ENCODE measurements at places on chromosomes 6 and 20.

GRCh38 chr20:46990596-46991104 lies 96.0 kb downstream of the EYA2 start:
- H3K27me3 ChIP-seq = no peaks in the 10 kb centered on the region
- no peak for DNase-seq
- H3K27ac ChIP-seq = no peak overlapping the region

- H3K36me3 ChIP-seq = no peaks in the 10 kb centered on the region
- H3K4me1 ChIP-seq = no peaks in the 10 kb centered on the region
- H3K4me3 ChIP-seq = no peak overlapping the region
Observed at GRCh38 chr6:41570259-41570615, 24.1 kb downstream of the FOXP4 start.

DNA sequence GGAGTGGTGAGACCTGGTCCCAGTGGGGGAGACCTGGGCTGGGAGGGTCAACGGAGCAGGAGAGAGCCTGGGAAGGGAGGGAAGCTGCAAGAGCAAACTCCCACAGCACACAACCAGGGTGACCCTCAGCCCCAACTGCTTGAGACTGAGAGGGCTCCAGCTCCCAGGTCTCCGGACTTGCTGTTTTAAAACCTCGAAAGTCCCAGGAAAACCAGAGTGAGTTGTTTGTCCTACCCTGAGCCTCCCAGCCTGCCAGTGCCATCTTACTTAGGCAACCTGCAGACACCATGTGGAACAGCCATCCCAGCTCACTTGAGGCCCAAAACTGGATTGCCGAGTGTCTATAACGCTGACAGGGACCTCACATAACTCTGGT lies 4.8 kb upstream of the NTSR1 start:
- no peak overlapping the region for H3K27ac ChIP-seq
- H3K4me3 ChIP-seq = no peak overlapping the region
- no peaks in the 10 kb centered on the region for H3K27me3 ChIP-seq
- no peaks in the 10 kb centered on the region for H3K36me3 ChIP-seq

- no peak overlapping the region for H3K4me3 ChIP-seq
- no peaks in the 10 kb centered on the region for H3K27me3 ChIP-seq
- DNase-seq = no peak
- H3K27ac ChIP-seq = no peak overlapping the region
- no peaks in the 10 kb centered on the region for H3K4me1 ChIP-seq
Observed at GRCh38 chr6:50143011-50143719, 93.4 kb upstream of the DEFB112 start.

GRCh38 chr6:111270121-111270520 lies 182.8 kb downstream of the SLC16A10 start:
- H3K36me3 ChIP-seq = peaks cover 23% of the 10 kb centered on the region
- H3K27me3 ChIP-seq = no peaks in the 10 kb centered on the region
- no peak overlapping the region for H3K27ac ChIP-seq

- no peak overlapping the region for H3K4me3 ChIP-seq
- H3K27me3 ChIP-seq = no peaks in the 10 kb centered on the region
- no peaks in the 10 kb centered on the region for H3K36me3 ChIP-seq
- H3K4me1 ChIP-seq = no peaks in the 10 kb centered on the region
- no peak overlapping the region for H3K27ac ChIP-seq
Observed at GRCh38 chr20:37933786-37934633, 31.1 kb downstream of the VSTM2L start.

DNA sequence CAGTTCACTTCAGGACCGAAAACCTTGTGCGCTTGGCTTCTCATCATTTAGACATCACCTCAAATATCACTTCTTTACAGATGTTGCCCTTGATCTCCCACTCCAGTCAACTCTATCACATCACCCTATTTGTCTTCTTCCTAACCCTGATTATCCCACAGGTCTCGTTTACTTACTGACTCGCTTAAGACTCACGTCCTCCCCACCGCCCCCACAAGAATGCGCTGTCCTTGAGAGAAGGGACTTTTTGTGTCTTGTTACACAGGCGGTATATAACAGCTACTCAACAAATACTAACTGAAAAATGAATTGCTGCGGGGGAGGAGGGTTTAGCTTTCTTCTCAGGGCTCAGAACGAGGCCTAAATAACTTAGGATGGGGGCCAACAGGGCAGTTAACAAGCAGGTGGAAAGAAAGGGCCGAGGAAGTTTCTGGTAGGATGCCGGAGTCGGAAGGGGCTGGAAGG lies 527 bp downstream of the TOMM34 start:
- peak overlapping the region; percentile 72 for H3K4me3 ChIP-seq
- H3K27me3 ChIP-seq = no peaks in the 10 kb centered on the region
- peak overlapping the region; percentile 58 for H3K27ac ChIP-seq
- H3K4me1 ChIP-seq = peaks cover 32% of the 10 kb centered on the region
- peaks cover 18% of the 10 kb centered on the region for H3K36me3 ChIP-seq

GRCh38 chr6:75291331-75291730 lies 6.7 kb upstream of the TMEM30A start:
- DNase-seq = no peak
- peaks cover under 1% of the 10 kb centered on the region for H3K4me1 ChIP-seq
- H3K4me3 ChIP-seq = no peak overlapping the region
- no peaks in the 10 kb centered on the region for H3K27me3 ChIP-seq
- H3K27ac ChIP-seq = no peak overlapping the region

GRCh38 chr20:47063407-47063806 lies 168.8 kb downstream of the EYA2 start:
- no peaks in the 10 kb centered on the region for H3K27me3 ChIP-seq
- H3K4me1 ChIP-seq = no peaks in the 10 kb centered on the region
- no peak for DNase-seq
- H3K4me3 ChIP-seq = no peak overlapping the region
- H3K36me3 ChIP-seq = no peaks in the 10 kb centered on the region
